ENCODE measurements at places on chromosomes 11 and 22. TPM values are rescaled to one million over a fixed set of nuclear protein-coding genes. Genes with fewer than 3 reads are reported as not detected.

DNA sequence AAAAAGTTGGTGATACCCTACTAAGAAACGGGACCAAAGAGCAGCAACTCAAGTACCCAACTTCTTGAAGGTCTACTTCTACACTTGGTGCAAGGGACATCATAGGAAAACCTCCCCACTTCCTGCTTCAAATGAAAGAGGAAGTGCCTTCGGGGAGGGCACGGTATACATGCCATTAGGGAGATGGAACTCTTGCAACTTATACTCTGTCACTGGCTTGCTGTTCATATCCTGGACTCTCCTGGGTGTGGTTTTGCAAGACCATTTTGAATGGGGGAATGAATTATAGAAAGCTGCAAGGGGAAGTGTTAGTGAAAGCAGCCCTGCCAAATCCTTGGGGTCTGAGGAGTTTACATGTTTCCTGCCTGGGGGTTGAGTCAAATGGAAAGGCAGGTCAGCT is 41.9 kb downstream of the CSNK2A3 start:
- DNase-seq, result no peak

- DNase-seq, result no peak
Observed at GRCh38 chr11:105324156-105324555, 184.6 kb upstream of the CARD18 start.

GRCh38 chr11:73789279-73789670 is 1.6 kb downstream of the MRPL48 start:
- no peak for DNase-seq

GRCh38 chr11:965206-965775 is 39.6 kb downstream of the AP2A2 start:
- DNase-seq, result no peak

GRCh38 chr11:6602096-6602940 is 1.1 kb downstream of the RRP8 start:
- DNase-seq, result peak; percentile 16

GRCh38 chr22:37182101-37182948 is 5.7 kb downstream of the C1QTNF6 start:
- DNase-seq, result no peak

DNA sequence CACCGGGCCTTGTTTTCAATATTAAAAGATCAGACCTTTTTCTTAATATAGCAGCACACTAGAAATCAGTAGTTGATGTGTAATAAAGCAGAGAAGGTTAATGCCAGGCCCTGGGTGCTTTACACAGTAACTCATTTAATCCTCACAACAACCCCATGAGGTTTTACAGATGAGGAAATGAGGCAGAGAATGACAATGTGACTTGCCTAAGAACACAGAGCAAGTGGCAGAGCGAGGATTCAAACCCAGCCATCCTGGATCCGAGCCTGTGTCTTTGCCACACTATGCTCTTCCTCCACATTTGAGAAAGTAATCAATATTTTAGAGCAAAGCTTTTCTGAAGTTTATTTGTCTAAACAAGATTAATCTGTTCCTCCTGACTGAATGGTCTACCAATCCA is 7.2 kb downstream of the JAML start:
- DNase-seq, result no peak

- no peak for DNase-seq
Observed at GRCh38 chr11:32418836-32419235, 16.5 kb downstream of the WT1 start.

- DNase-seq, result peak; percentile 37
Observed at GRCh38 chr11:63508009-63508408, 2.1 kb downstream of the LGALS12 start.

- DNase-seq, result no peak
Observed at GRCh38 chr22:46022881-46023512, 46.0 kb upstream of the WNT7B start.

DNA sequence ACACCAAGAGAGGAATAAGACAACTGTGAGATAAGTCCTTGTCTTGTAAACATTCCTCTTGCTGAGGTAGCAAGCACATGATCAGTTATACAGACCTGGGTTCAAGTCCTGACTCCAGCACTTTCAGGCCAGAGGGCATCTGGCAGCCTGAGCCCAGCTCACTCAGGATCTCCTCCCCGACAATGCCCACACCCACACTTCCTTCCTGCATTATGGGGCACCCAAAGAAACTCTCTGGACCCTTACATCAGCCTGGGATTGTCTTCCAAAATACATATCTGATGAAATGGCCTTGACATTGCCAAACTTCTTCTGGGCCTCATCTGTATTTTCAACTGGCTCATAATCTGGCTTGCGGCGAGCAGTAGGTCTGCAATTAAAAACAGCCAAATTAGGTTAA is 48.6 kb downstream of the ARFGAP3 start:
- DNase-seq, result no peak

DNA sequence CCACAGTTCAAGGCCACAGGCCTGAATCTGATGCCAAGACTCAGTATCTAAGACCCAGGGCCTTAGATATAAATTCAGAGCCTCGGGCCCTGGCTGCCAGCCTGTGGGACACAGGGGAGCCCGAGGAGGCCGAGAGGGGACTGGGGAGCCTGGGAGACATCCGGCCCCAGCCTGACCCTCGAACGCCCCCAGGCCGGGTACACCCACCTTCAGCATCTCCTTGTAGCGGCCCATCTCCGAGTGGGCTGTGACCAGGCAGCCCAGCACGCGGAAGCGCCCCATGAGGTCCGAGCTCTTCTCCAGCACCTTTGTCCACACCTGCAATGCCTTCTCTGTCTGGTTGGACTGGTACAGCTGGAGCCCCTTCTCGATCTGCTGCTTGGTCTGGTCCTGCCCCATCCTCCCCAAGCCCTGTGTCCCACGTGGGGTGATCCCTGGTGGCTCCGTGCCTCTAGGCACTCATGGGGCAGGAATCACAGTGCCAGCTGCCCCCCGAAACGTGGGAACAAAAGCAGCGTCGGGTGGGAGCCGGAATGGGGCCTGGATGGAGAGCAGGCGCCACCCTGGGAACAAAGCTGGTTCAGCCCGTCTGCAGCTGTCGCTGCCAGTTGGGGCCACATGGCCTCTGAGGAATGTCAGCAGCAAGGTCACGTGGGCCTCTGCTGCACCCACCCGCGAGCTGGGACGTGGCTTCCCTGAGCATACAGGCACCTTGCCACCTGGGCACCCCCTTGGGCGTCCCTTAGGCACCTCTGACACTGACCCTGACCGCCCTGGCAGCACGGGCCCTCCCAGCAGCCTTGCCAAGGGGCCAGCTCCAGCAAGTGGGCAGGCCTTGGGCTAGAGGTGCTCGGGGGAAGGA is at the start of gene RAPSN:
Gene RAPSN, minus strand, starts transcription at position 571 of the 862 bp plus-strand sequence. Its CDS starts 172 bp downstream, at position 399.
- no peak for DNase-seq

DNA sequence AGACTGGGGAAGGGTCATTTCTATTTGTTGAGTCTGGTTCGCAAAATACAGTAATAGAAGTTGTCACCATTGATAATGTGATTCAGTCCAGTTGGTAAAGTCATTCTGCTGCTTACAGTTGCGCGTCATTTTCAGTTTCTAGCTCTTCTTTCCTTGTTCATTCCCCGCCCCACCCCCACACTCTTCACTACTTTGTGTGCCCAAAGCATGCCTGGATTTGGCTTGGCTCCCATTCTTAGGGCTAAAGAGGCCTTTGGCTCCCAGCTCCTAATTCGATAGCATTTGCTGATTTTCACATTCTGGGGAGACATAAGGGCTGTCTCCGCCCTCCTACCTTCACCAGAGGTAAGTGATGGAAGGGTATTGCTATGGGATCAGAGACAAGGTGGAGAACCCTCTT is 43.0 kb downstream of the CECR2 start:
- DNase-seq, result no peak

DNA sequence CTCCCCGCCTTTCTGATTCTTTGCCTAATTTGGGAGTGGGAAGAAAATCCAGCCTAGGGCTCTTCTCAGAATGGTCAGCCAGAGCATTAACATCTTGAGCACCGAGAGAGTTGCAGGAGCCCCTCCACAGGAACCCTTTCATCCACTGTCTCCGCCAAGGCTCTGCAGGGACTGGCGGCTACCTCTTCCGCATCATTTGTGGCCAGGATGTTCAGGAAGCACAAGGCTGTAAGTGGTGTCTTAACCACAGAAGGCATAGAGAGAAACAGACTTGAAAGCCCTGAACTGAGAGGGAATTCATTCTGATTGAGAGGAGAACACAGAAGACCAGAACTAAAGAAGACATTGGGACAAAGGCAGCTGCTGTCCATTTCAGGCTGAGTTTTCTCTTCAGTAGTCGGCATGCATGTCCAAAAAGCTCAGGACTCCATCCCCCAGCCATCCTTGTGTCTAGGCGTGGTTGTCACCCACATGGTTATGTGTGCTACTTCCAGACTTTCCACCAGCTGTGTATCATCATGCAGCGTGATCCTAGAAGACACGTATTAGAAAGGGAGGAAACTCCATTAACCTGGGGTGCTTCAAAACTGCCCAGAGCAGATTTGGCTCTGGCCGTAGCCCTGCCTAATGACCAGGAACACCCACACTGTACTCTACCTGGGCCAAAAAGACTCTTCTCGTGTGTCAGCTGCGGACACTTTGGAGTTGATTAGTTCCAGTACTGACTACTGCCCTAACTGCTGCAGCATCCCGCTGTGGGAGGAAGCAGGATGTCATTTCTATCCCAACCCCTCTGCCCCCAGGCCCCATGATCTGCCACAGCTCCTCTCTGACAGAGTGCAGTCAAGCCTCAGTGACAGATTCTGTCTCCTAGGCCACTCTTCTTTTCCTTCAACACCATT is 725.1 kb downstream of the NTM start:
- peak; percentile 28 for DNase-seq

BATF2 gene
- 0.28 TPM for polyA plus RNA-seq

DLG2 gene
- 0.21 TPM for polyA plus RNA-seq
